ENCODE measurements at places on chromosomes 7 and 10.

- DNase-seq, result no peak
Observed at GRCh38 chr7:4772306-4772705, 3.1 kb upstream of the AP5Z1 start.

DNA sequence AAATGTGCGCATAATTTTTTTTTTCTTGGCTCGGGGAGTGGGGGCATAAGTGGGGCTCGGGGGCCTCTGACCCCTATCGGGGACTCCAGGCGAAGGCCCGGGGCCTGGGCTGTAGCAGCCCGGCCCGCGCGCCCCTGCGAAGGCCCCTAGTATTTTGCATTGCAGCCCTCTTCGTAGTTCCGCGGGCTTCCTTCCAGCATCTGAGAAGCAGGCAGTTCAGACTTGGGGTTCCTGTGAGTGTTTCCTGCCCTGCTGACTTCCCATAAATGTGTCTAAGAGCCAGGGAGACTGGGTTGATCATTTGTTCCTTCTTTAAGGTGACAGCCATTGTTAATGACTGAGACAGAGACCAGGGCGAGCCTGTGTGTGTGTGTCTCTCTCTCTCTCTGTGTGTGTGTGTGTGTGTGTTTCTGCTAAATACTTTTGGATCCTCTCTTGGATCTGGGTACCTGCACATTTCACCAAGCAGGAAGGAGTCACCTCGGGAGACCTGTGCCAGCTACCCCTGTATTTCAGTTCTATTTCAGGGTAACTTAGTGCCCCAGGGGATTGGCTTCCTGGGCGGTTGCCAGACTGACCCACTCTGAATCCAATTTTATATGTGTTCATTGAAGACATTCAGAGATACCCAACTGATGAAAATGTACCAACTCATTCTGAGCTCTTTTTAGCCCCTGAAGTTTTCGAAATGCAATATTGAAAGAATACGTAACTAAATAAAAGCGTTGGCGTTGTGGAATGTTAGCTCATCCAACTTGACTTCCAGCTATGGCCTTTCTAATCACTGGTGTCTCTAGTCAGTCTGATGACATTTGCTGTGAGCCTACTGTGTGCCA is 805 bp downstream of the MSRB2 start:
- no peak for DNase-seq

- peak; percentile 18 for DNase-seq
Observed at GRCh38 chr10:111360260-111360925, 283.6 kb downstream of the ADRA2A start.

- DNase-seq, result no peak
Observed at GRCh38 chr7:7857143-7857583, 111.4 kb upstream of the GLCCI1 start.

DNA sequence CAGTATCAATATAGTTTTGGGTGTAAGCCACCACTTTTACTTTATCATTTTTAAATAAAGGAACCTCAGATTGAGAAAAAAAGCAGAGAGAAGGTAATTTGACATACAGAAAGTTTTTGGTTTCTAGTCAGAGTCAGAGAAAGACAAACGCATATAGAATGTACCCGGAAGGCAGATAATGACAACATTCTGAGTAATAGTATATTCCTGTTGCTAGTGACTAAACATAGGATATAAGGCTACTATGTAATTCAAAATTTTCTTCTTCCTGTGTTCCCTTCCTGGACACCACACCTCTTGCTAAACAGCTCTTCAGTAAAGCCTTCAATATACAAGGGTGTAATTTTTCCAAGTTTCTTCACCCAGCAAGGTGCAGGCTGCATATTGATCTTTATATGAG is 597.6 kb downstream of the PCDH15 start:
- no peak for DNase-seq

DNA sequence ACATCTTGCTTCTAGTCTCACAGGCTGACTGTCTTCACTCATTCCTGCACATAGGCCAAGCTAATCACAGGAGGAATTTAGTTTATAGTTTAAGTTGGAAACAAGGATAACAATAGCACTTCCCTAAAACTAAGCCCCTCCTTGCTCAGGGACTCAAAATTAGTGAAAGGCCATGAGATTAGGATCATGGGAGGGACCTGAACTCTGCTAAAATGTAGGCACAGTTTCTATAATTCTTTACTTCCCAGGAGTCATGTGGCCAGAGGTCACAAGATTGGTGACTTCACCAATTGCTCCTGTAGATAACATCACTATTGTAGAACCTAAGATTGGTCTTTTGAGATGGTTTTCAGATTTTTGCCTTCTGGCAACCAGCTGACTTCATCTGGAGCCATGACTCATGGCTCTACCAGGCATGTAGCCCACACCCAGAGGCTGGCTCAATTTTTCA is 14.8 kb upstream of the UPP1 start:
- DNase-seq, result no peak

GRCh38 chr7:44215531-44215930 is 14.8 kb downstream of the YKT6 start:
- DNase-seq, result peak; percentile 21

- no peak for DNase-seq
Observed at GRCh38 chr10:92573091-92573797, 649 bp downstream of the IDE start.

DNA sequence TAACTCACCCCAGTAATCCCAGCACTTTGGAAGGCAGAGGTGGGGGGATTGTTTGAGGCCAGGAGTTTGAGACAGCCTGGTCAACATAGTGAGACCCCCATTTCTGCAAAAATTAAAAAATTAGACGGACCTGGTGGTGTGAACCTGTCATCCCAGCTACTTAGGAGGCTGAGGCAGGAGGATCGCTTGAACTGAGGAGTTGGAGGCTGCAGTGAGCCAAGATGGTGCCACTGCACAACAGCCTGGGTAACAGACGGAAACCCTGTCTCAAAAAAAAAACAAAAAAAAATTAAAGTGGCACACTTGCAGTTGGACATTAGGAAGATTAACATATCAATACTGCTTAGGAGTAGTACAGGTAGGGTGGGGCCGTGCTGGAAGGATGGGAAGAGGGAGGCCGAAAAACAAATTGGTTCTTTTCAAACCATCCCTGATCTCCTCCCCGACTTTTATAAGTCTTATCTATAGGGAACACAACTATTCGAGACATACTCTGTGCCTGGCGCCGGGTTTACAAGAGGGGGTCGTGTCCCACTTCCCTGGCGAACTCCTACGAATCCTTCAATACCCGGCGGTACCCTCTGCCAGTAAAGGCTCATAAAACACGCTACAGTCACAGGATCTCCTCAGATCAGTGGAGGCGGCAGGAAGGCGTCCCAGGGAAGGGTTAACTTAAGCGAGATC is 628 bp downstream of the TAF6 start:
- DNase-seq, result no peak

- no peak for DNase-seq
Observed at GRCh38 chr10:99522470-99523250, 10.1 kb upstream of the NKX2-3 start.

DNA sequence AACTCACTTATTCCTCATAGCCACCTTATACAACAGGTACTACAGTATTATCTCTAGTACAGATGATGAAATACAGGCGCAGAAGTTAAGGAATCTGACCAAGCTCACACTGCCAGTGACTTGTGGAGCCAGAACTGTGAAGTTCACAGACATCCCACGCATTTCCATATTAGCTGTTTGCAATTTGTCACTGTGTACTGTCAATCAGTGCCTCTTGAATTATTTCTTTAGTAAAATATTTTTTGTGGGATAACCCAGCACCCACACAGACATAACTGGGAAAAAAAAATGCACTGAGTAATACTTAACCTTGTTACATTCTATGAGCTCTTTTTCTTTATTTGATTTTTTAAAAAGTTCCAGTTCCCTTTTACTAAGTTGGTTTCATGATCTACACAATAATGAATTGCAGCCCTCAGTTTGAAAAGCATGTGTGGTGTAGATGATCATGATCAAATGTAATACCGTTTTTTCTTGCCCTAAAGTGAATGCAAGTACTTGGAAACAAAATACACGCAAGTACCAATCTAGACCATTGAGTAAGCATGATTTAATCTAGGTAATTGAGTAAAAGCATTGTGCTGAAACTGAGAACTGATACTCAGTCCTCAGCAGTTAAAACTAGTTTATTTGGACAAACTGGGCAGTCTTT is 14.1 kb downstream of the CUL1 start:
- DNase-seq, result no peak

DNA sequence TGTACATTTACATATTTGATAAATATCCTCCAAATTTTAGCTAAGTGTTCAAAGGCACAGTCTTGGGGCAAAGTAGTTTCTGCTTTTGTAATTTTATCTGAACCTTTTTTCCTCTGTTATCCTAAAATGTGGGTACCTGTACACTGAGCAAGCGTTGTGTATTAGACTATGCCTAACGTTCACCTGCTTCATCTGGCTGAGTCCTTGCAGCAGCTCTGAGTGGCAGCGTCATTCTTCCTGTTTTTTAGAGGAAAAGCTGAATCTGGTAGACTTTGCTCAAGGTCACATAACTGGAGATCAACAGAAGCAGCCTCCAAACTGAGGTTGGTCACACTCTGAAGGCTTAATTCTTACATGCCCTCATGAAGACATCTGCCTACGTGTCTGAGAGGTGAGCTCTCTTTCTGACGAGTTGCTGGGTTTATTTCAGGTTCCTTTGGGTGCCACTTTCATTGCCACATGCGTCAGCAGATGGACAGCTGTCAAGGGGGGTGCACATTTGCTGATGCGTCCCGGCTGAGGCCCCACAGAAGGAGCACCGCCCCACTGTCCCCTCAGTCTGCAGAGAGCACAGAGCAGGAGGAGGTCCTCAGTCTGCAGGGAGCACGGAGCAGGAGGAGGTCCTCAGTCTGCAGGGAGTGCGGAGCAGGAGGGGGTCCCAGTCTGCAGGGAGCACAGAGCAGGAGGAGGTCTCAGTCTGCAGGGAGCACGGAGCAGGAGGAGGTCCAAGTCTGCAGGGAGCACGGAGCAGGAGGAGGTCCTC is 406.5 kb upstream of the SHH start:
- DNase-seq, result no peak

- no peak for DNase-seq
Observed at GRCh38 chr7:106001886-106002285, 38.8 kb downstream of the CDHR3 start.

DNA sequence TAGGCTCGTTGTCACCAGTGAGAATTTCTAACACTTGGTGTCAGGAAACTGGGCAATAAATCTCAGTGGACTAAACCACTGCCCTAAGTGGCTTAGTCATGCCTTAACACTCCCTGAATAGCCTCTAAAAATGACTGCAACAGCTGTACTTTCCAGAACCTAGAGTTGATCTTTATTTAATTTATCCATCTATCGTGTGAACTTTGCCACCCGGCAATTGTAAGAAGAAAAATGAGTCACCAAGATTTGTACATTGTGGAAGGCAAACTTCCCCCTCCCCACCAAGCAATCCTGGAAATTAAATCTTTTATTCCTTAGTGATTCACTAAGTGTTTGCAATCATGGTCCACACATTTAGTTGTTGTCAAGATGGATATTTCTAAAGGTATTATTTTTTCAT is 47.1 kb downstream of the NXPH1 start:
- DNase-seq, result no peak

DNA sequence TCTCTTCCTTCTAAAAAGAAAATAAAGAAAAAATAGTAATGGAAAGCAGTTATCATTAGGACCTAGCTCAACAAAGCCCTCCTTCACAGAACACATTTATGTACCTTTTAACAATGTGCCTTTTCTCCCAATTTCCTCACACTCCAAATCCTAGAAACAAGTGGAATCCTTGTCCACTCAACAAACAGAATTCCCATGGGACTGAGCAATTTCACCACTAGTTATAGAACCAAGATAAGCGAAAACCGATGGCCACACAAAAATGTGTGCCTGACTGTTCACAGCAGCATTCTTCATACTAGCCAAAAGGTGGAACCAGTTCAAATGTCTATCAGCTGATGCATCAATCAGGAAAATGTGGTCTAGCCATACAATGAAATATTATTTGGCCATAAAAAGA is 17.3 kb downstream of the DCLRE1C start:
- DNase-seq, result no peak

GRCh38 chr7:81990395-81990794 is 220.5 kb upstream of the HGF start:
- no peak for DNase-seq

DNA sequence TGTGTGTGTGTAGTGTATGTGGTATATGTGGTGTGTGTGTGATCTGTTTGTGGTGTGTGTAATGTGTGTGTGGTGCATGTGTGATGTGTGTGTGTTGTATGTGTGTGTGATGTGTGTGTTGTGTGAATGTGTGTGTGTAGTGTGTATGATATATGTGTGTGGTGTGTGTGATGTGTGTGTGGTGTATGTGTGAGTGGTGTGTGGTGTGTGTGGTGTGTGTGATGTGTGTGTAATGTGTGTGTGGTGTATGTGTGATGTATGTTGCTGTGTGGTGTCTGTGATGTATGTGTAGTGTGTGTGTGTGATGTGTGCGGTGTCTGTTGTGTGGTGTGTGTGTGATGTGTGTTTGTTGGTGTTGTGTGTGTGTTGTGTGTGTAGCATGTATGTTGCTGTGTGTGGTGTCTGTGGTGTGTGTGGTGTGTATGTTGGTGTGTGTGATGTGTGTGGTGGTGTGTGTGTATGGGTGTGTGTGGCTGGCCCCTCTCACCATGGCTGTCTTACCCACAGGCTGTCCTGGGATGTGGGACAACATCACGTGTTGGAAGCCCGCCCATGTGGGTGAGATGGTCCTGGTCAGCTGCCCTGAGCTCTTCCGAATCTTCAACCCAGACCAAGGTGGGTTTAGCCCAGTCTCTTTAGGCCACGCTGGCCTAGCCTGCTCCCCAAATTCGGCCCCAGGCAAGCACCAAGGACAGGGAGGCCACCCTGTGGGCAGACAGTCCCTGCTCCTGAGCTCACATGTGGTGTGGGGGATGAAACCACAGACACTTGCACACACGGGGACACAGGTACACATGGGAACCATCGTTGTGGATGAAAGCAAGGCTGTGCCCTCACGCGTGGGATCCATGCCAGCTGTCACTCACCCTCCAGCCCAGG is 25.6 kb downstream of the ADCYAP1R1 start:
- DNase-seq, result no peak

GRCh38 chr10:132978542-132978941 is 36.2 kb upstream of the CFAP46 start:
- DNase-seq, result no peak

DNA sequence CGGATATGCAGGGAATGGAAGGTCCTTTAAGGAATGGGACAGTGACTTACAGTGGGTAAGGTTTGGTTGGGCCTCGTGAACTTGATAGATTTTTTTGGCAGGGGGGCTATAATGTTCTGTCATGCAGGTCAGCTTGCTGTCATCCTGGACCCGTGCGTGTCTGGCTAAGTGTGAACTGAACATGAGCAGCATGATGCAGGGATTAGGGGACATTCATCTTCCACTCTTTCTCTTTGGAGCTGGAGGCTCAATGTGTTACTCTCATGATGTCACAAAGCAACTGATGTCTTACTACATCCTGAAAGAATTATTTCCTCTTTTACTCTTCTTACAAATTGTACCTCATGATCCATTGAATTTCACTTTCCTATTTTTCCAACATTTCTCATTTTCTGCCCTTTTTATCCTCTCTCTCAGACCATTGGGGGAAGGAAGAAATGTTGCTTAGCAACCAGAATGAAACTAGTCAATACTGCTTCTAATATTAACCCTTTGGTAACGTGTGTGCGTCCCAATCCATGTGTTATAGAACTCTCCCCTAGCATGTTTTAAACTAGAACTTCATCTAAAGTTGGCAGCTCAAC is 549.1 kb downstream of the LRMDA start:
- no peak for DNase-seq

- no peak for DNase-seq
Observed at GRCh38 chr7:22402250-22402649, 45.3 kb upstream of the RAPGEF5 start.

All from NCI-H187 treated with DMSO at 0.1 percent for 48 hours (cell line).